HT1080 (cell line): ENCODE measurements at places on chromosomes 16 and 17. TPM values are rescaled to one million over a fixed set of nuclear protein-coding genes. Genes with fewer than 3 reads are reported as not detected.

DNA sequence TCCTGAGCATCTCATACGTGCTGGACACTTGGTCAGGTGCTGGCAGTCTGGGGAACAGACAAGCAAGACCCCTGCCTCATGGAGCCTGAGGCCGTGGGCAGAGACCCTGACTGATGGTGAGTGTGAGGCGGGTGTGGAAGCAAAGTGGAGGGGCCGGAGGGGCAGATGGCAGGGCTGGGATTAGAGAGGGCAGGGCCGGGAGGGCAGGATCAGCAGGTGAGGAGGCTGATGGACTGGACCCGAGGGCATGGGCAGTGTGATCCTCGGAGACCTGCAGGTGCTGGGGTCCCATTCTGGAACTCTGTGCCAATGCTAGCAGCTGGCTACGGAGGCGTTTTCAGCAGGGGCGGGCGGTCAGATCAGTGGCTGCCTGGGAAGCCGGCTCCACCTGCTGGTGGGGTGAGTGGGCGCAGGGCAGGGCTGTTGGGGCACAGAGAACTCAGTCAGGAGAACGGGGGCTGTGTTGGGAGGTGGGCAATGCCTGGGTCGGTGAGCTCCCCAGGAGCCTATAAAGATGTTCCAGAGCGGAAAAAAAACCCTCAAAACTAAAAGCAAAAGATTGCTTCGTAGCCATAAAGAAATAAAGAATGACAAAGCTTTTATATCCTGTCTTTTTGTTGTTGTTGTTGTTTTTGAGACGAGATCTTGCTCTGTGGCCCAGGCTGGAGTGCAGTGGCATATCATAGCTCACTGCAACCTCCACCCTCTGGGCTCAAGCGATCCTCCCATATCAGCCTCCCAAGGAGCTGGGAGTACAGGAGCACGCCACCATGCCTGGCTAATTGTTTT lies 8.9 kb upstream of the C16orf74 start:
- DNase-seq = no peak

- DNase-seq = no peak
Observed at GRCh38 chr17:56913353-56913866, 439 bp downstream of the TRIM25 start.

The ALKBH5 gene
- 75.9 and 91.6 TPM in 2 replicates for total RNA-seq

GRCh38 chr17:17749921-17750320 lies 68.7 kb downstream of the RAI1 start:
- DNase-seq = peak; percentile 30

The TMEM92 gene
- total RNA-seq = 1.7 and 2.5 TPM in 2 replicates

- peak; percentile 66 for DNase-seq
Observed at GRCh38 chr17:74417178-74418045, 14.5 kb upstream of the GPRC5C start.

GRCh38 chr17:17500999-17501605 lies 4.9 kb upstream of the RASD1 start:
- no peak for DNase-seq

- DNase-seq = no peak
Observed at GRCh38 chr16:85982563-85982939, 83.6 kb downstream of the IRF8 start.

GRCh38 chr17:66533572-66533971 lies 231.2 kb downstream of the PRKCA start:
- no peak for DNase-seq

The PIEZO1 gene
- 152 and 159 TPM in 2 replicates for total RNA-seq

- peak; percentile 55 for DNase-seq
Observed at GRCh38 chr16:1163567-1164055, 10.7 kb downstream of the CACNA1H start.

The SETD1A gene
- 3.1 and 5.3 TPM in 2 replicates for total RNA-seq

The ENPP7 gene
- total RNA-seq = not detected in 2 replicates

The TRIM16 gene
- 37.4 and 45.9 TPM in 2 replicates for total RNA-seq

DNA sequence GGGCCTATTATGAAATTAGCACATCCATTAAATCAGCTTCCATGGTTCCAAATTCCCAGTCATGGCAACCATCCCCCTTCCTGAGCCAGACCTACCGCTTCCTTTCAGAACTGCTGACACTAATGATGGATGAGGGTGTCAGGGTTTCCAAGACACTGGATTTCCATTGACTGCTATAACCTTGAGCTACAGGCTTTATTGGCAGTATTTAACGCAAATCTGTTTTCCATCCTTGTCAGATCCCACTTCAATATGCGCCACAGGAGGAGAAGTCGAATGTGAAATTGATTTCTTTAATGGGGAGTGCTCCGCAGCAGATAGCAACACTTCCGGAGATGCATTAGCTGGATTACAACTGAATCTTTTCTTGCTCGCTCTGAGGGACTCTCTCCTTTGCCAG lies 197.1 kb downstream of the HS3ST4 start:
- DNase-seq = no peak

The SRCIN1 gene
- 0.08 TPM in 1 of 2 replicates, not detected in the other for total RNA-seq

GRCh38 chr16:71359431-71359830 lies 908 bp downstream of the CALB2 start:
- DNase-seq = peak; percentile 27

DNA sequence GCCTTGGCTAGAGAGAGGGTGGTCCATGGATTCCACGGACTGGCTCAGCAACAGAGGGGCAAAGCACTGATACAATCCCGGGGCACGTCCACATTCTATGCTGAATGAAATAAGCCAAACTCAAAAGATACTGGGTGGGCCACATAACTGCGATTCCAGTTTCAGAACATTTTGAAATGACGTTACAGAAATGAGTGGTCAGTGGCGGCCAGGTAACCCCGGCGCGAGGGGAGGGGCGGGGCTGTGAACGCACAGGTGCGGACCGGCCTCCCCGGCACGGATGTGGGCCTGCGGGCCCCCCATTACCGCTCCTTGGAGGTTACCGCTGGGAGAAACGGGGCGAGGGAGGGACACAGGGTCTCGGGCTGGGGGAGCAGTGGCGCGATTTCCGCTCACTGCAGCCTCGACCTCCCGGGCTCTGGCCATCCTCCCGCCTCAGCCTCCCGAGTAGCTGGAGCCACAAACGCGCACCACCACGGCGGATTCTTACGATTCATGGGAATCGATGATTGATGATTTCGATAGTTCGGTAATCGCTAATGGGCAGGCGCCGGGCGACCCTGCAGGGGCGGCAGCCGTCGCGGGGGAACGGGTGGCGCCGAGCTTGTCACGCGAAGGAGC lies 559 bp downstream of the MVD start:
- DNase-seq = no peak

DNA sequence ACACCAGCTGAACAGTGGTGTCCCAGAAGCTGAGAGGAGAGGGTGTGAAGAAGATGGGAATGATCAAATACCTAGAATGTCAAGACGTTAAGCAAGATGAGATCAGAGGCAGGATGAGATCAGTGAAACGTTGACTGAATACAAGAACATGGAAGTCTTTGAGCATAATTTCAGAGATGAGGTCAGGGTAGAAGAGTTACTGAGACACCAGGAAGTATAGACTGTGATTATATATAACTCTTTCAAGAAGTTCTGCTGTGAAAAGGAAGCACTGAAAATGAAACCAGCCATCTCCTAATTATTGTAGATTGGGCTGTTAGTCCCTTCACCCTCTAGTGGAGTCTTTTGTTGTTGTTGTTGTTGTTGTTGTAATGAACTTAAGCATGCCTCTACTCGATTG lies 9.1 kb downstream of the SHCBP1 start:
- DNase-seq = no peak

The KIF18B gene
- total RNA-seq = 13.1 and 15.9 TPM in 2 replicates

The DNAH17 gene
- not detected in 2 replicates for total RNA-seq

- DNase-seq = no peak
Observed at GRCh38 chr17:61614219-61614618, 23.2 kb upstream of the NACA2 start.

GRCh38 chr16:85969159-85969558 lies 70.2 kb downstream of the IRF8 start:
- no peak for DNase-seq

The ZFPM1 gene
- total RNA-seq = 1.4 and 1.9 TPM in 2 replicates

GRCh38 chr16:27174007-27174406 lies 29.3 kb upstream of the KDM8 start:
- peak; percentile 32 for DNase-seq

- DNase-seq = peak; percentile 71
Observed at GRCh38 chr16:2205104-2205966, at the start of gene MLST8. MLST8 (plus strand) TSS chr16:2205454; CDS start chr16:2206086, 632 bp downstream.

The CHST6 gene
- not detected in 2 replicates for total RNA-seq

GRCh38 chr17:40517981-40518380 lies 16.6 kb upstream of the TNS4 start:
- no peak for DNase-seq

DNA sequence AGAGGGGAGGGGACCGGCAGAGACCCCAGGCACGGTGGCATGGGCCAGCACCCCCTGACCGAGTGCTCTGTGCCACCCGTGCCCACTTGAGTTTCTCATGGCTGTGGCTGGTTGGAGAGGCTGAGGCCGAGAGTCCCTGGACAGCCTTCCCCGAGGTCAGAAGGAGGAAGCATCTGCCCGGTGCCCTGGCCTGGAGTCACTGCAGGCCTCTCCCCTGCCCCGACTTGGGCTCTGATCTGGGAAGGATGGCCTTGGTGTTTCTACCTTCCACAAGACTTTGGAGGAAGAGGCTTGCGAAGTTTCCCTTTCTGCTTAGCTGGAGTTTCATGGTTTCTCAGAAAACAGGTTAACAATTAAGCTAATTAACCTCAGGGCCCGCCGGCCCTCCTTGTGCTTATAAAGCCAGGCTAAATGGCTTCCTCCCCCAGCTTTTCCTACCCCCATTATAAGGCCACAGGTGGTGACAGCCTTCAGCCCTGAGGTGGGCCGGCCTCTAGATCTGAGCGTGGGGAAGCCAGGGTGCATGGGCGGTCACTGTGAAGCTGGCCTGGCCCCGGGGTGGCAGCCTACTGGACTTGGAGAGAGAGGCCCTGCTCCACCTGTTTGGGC lies 17.3 kb downstream of the LLGL2 start:
- no peak for DNase-seq

DNA sequence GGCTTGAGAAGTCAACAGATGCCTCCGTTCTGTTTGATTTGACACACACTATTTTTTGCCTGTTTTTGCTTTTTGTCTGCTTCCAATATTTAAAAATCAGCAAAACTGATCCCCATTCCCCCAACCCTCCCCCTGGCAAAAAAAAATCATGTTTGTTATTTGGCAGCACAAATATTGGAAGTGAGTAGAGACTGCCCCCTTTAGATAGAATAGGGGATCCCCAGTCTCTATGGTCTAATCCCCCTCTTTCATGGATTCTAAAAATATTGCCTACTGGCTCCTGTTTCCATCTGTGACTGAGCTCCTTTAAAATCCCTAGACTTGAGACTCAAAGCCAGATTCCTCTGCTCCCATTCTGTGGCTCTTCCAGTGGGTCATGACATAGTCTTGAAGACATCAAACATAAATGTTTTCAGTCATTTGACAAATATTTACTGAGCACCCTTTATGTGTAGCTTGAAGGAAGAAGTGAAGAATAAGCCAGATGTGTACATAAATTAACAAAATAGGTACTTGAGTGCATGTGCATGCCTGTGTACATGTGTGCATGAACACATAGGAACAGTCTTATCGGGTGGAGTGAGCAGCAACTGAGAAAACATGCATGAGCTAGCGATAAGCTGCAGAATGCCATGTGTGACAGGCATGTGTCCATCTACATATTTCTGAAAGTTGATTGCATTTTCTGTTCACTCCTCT lies 101.2 kb downstream of the SALL1 start:
- DNase-seq = no peak

- DNase-seq = no peak
Observed at GRCh38 chr17:38893607-38894006, 23.7 kb downstream of the LASP1 start.

DNA sequence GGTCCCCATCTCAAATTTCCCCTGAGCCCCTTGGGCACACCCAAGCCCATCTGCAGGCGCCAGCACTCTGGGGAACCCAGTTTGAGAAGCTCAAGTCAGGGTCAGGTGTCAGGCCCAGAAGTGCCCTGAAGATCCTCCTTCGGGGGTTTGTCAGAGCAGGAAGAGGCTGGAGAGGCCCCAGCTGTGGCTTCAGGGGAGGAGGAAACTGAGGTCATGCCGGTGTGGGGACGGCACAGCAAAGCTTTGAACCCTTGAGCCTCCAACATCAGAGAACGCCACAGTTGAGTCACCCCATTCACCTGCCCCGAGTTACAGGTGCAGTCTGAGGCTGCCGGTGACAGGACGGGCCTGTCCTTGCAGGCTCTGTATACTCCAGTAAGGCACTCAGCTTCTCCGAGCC lies 140.2 kb upstream of the CIBAR2 start:
- DNase-seq = no peak

GRCh38 chr16:21301895-21302291 lies 23.8 kb upstream of the CRYM start:
- no peak for DNase-seq

The STX1B gene
- total RNA-seq = 1.0 and 2.1 TPM in 2 replicates

The LGALS9B gene
- total RNA-seq = not detected in 2 replicates

DNA sequence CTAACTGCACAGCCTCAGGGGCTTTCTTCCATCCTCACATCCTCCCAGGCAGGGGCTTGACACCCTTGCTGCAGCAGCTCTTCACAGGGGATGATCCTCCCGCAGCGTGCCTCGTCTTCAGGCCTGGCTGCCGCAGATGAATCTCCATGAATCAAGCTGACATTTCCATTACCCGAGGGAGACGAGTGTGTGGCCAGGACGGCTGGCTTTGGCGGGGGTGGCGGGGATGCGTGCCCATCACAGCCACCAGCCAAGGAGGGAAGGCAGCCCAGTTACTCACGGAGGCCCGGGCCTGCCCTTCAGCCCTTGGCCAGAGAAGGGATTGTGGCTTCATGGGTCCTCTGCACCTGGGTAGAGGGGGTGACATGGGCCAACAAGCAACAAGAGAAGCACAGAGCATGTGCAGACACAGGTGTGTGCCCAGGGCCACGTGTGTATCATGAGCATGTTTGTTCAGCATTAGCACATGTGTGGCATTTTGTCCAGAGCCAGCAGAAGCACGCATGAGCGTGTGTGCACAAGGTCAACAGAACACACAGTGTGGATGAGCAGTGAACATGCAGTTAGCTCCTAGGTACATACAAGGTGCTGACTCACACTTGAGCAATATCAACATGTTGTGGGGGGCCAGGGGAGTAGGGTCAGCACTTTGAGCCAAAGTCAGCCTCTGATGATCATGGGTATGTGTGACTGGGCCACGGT lies 236.4 kb downstream of the KATNIP start:
- no peak for DNase-seq

- DNase-seq = no peak
Observed at GRCh38 chr17:36092230-36092629, 2.3 kb upstream of the CCL3 start.

- DNase-seq = no peak
Observed at GRCh38 chr16:48537275-48537674, 72.7 kb downstream of the N4BP1 start.

The MYOCD gene
- total RNA-seq = not detected in 2 replicates

- DNase-seq = peak; percentile 8
Observed at GRCh38 chr17:53353919-53354351, 468.8 kb upstream of the KIF2B start.
